A549 treated with Hydrocortisone at 1 μM for 4 hours (cell line): ENCODE measurements at places on chromosomes 6 and 20. TPM values are rescaled to one million over a fixed set of nuclear protein-coding genes. Genes with fewer than 3 reads are reported as not detected.

PRL gene
- total RNA-seq: not detected in 5 replicates

BTN2A1 gene
- total RNA-seq: 16.0 to 28.0 TPM (median 20.9 TPM) in 5 replicates

TCP11 gene
- not detected in 5 replicates for total RNA-seq

BEND6 gene
- total RNA-seq: 0.65 to 0.92 TPM (median 0.88 TPM) in 5 replicates

TMEM170B gene
- 0.57 to 1.1 TPM (median 0.70 TPM) in 5 replicates for total RNA-seq

HTR1E gene
- total RNA-seq: not detected in 5 replicates

MAN1A1 gene
- 0.05 to 0.08 TPM (median 0.07 TPM) in 5 replicates for total RNA-seq

GSTA4 gene
- 7.8 to 9.8 TPM (median 8.5 TPM) in 5 replicates for total RNA-seq

PRICKLE4 gene
- total RNA-seq: 0.70 to 1.2 TPM (median 0.92 TPM) in 5 replicates

DOK5 gene
- total RNA-seq: 0.06 TPM in 1 of 5 replicates, not detected in the others

SUMO4 gene
- not detected in 5 replicates for total RNA-seq

CASP8AP2 gene
- 4.3 to 8.5 TPM (median 6.0 TPM) in 5 replicates for total RNA-seq

ULBP2 gene
- 3.2 to 4.0 TPM (median 3.6 TPM) in 5 replicates for total RNA-seq

MUCL3 gene
- total RNA-seq: 0.07 to 0.15 TPM (median 0.12 TPM) in 5 replicates

CLIC5 gene
- not detected in 5 replicates for total RNA-seq

HSPA12B gene
- 0.43 to 0.70 TPM (median 0.54 TPM) in 5 replicates for total RNA-seq

STMND1 gene
- total RNA-seq: not detected in 5 replicates

CLPSL1 gene
- not detected in 5 replicates for total RNA-seq

SLC17A1 gene
- not detected in 5 replicates for total RNA-seq

SLC52A3 gene
- 0.37 to 0.67 TPM (median 0.52 TPM) in 5 replicates for total RNA-seq

TNFRSF6B gene
- total RNA-seq: 0.28 to 0.97 TPM (median 0.77 TPM) in 5 replicates

TREM1 gene
- 0.10 to 0.25 TPM (median 0.13 TPM) in 3 of 5 replicates, not detected in the others for total RNA-seq

SYCP2L gene
- 1.3 to 4.0 TPM (median 2.4 TPM) in 5 replicates for total RNA-seq

MCHR2 gene
- not detected in 5 replicates for total RNA-seq

MATN4 gene
- 0.06 to 0.16 TPM (median 0.08 TPM) in 5 replicates for total RNA-seq

CFAP61 gene
- 0.20 to 0.80 TPM (median 0.47 TPM) in 5 replicates for total RNA-seq

STX16 gene
- 26.6 to 37.0 TPM (median 30.5 TPM) in 5 replicates for total RNA-seq

GSTA2 gene
- total RNA-seq: 0.10 TPM in 1 of 5 replicates, not detected in the others

SLC35F1 gene
- 0.03 TPM in 1 of 5 replicates, not detected in the others for total RNA-seq

TPD52L2 gene
- total RNA-seq: 131 to 146 TPM (median 133 TPM) in 5 replicates

TP53TG5 gene
- total RNA-seq: not detected in 5 replicates

ALDH8A1 gene
- total RNA-seq: 0.06 to 0.22 TPM (median 0.10 TPM) in 5 replicates

KCNK5 gene
- total RNA-seq: 1.0 to 1.5 TPM (median 1.2 TPM) in 5 replicates

TBC1D22B gene
- total RNA-seq: 5.0 to 5.9 TPM (median 5.4 TPM) in 5 replicates

TRIM10 gene
- total RNA-seq: not detected in 5 replicates

POLR1C gene
- total RNA-seq: 44.0 to 54.8 TPM (median 47.0 TPM) in 5 replicates
